ENCODE measurements at places on chromosomes 1 and 21.
A peak's percentile ranks its signal among the peaks of the same experiment; 100 is the strongest.

- no peak for DNase-seq
These were observed 3.6 kb downstream of the STX6 start for GRCh38 chr1:181018901-181019681.

GRCh38 chr1:108686614-108687313 lies 5.3 kb upstream of the PRPF38B start:
- DNase-seq: no peak

- no peak for DNase-seq
These were observed 221.6 kb upstream of the VAMP3 start for GRCh38 chr1:7549277-7550161.

DNA sequence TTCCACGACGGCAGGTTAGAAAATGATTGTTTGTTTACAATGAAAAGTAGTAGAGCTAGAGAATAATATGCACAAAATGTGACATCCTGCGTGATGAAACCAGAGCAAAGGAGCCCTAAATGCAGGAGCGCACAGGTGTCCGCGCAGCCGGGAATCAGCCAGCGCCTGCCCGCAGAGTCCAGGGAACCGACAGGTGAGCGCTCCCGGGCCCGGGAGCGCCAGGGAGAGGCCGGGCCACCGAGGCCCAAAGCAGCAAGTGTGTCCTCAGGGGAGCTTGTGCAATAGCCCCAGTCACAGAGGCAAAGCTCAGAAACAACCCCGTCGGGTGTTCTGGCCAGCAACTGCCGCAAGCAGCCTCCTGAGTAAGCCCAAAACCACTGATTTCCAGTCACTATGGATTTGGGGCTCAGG lies 789 bp upstream of the GALE start:
- no peak for DNase-seq

DNA sequence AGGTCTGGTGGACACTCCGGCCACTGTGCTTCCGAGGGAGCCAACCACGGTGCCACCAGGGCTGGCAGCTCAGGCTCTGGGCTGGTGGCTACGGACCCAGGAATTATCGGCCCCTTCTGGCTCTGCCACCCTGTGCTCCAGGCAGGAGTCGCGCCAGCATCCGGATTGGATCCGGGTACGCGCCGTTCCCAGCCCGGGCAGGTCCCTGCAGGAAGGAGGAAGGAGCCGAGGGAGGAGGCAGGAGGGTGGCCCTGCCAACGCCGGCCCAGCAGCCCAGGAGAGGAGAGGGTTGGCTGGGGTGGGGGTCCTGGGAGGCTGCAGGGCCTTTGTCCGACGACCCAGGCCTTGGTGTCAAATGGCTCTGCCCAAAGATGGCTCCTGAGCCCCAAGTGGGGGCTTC lies 160.5 kb downstream of the CASZ1 start:
- DNase-seq: no peak

- no peak for DNase-seq
These were observed 104.9 kb downstream of the BCAR3 start for GRCh38 chr1:93576746-93577145.

- DNase-seq: peak; percentile 68
These were observed 176.7 kb downstream of the OLFM3 start for GRCh38 chr1:101820071-101820470.

DNA sequence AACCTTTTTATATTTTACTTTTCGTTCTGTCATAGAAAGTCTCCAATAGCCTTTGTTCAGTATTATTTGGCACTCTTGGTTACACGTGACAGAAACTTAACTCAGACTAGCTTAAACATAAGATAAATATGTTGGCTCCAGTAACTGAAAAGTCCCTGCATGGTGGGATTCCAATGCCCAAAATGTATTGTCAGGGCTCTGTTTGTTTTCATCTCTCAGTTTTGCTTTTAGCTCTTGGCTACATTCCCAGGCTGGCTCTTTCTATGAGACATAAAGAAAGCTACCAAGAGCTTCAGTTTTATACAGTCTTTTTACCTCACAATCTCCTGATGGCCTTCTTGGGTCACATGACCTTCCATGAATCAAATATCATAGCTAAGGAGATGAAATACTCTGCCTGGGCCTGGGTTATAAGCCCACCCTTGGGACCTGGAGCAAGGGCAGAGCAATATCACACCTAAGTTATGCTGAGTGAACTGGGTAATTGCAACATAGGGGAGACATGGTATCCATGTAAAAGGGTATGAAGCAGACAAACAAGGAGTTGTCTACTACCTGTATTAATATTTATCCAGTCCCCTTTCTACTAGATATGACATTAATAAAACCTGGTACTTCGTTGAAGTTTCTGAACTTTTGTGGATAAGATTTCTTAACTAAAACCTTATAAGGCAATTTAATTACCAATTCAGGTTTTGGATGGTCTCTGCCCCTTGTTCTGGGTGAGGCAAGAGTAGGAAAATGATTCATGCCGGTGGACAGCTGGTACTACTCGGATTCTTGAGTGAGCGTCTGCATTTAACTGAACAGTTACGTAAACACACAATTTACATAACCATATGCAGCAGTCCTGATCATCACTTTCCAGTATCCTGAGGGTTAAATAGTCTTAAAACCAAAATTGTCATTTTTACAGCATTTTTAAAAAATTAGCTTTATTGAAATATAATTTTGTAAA lies 442.3 kb downstream of the GPATCH2 start:
- no peak for DNase-seq

DNA sequence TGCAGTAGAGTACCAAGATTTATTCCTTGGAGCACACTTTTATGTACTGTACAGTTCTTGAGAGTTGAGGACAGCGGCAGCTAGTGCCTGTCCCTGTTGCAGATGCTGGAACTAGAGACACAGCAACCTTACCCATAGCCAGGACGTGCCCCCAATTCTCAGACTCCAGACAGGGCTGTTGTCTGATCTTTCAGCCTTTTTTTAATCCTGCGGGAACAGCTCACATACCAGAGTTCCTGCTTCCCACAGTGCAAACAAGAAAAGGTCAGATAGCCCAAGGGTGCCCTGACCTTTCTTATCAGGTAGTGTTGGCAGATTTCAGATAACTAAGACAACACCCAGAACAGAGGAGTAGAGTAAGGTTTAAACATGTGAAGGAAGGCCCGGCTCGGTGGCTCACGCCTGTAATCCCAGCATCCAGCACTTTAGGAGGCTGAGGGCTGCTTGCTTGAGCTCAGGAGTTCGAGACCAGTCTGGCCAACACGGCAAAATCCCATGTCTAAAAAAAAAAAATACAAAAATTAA lies 78.5 kb downstream of the DOP1B start:
- no peak for DNase-seq

GRCh38 chr1:15508700-15509487 lies 15.1 kb downstream of the CASP9 start:
- DNase-seq: no peak

DNA sequence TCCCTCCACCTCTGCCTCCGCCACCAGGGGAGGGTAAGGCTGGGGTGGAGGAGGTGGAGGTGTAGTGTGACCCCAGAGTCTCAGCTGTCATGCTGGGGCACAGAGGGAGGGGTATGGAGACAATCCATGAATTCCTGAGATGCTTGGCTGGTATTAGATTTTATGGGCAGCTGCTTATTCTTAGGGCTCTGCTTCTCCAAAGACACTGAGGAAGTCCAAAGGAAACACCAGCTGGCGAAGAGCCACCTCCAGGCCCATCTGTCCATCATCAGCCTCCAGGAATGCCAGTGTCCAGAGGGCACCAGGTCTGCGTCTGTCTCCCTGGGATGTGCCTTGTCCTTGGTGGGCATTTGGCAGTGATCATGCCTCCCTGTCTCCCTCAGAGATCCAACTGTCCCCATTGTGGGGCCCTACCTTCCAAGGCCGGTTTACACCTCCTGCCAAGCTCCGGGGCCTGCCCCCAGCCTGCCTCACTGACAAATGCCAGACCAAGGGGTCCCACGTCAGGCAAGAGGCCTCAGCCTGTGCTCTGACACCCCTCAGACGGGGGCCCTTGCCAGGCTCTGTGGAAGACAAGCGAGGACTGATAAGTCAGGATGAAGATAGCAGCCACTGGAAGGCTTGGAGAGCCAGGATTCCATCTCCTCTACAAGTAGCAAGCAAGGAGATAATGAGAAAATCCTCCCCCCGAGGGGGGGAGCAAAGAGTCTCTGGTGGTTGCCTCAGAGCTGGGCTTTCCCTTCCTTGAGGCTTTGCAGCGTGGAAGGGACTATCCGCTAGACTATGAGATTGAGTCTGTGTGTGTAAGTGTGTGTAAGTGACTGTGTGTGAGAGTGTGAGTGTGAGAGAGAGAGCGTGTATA lies 1.6 kb downstream of the TNNI1 start:
- peak; percentile 36 for DNase-seq

GRCh38 chr1:182069028-182069466 lies 7.5 kb upstream of the ZNF648 start:
- no peak for DNase-seq

DNA sequence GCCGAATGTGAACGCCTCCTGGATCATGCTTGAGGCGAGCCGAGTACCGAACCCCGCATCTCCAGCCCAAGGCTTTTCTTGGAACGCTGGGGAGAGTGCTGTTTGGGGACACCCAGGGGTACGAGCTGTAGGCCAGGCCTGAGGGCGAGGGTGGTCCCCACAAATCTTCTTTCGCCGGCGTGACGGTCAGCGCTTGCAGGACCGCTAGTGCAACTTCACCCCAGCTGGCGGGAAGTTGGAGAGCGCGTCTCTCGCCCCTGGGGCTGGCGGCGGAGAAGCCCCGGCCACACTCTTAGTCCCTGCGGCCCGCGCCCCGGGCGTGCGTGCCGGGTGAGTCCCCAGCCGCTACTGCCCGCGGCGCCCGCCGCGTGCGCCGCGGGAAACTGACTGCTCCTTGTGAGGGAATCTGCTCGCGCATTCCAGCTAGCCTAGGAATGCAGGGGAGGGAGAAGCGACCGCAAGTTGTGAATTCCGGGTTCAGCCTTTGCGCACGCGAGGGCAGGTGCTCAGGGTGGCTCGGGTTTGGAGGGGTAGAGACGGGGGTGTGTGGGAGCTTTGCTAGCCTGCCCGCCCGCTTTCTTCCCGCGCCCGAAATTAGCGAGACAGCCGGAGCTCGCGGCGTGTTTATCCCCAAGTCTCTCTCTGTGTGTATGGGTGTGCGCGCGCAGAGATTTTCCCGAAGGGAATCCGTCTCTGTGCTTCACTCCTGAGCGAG lies 884 bp downstream of the LHX4 start:
- peak; percentile 31 for DNase-seq

- DNase-seq: no peak
These were observed 33.6 kb upstream of the FHAD1 start for GRCh38 chr1:15213341-15213821.
